NCI-H2081 treated with DMSO at 0.1 percent for 48 hours (cell line): ENCODE measurements at places on chromosomes 16 and 17.

DNA sequence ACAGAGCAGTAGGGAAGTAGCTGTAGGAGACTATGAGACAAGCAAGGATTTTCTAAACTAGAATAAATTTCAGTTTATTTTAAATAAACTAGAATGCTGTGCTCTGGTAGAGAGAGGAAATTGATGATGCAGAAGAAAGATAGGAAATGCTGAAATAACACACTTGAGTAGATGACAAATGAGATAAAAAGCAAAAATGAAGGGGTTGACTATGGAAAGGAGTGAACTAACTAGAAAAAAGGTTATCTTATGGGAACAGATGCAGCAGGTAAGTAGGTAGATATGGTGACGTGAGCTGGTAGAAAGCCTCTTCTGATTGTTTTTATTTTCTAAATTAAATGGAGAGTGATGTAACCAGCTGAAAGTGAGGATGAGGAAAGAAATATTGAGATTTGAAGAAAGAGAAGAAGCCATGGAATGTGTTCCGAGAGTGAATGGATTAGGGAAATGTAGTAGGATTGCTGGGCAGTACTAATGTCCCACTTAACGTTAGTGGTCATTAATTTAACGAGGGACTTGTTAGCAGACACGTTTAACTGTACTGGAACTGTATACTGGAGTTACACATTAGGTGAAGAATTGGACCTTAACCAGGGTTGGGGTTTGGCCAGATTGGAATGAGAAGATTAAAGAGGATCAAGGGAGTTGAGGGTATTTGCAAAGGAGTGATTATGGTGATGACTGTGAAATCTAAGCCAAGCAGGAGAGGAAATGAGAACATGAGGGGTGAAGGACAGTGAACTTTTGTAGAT is 196.5 kb downstream of the TANC2 start:
- no peak for DNase-seq

GRCh38 chr17:19346351-19347255 is 15.9 kb downstream of the B9D1 start:
- no peak for DNase-seq

GRCh38 chr17:56850591-56850990 is 16.6 kb downstream of the DGKE start:
- DNase-seq = no peak

- DNase-seq = no peak
Measured at GRCh38 chr16:13390093-13390985, 488.9 kb downstream of the SHISA9 start.

DNA sequence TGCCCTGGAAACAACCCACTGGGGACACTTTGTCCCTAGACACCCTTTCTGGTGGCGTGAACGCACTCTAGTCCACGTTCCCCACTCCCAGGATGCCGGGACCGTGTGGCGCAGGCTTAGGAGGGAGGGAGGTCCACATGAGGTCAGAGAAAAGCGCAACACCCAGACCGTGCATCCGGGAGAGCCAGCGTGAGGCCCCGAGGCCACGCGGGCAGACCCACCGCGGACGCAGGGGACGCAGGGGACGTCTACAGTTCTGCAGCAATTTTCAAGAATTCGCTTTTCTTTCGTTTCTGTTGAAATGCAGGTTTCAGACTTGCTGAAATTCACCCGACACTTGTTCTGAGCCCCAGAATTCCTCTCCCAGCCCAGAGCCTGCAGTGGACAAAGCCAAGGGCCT is 4.7 kb downstream of the RFNG start:
- no peak for DNase-seq

DNA sequence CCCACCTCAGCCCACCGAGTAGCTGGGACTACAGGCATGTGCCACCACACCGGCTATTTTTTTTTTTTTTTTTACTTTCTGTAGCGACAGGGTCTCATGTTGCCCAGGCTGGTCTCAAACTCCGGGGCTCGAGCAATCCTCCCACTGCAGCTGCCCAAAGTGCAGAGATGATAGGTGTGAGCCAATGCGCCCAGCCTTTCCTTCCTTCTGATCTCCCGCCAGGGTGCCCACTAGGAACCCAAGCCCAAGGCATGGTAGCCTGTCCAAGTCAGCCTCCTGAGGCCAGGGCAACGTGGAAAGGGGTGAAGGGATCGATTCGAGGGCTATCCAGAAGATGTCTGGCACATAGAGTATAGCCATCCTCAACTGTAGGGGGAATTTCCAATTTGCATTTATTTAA is 9.6 kb upstream of the CREBBP start:
- DNase-seq = no peak

DNA sequence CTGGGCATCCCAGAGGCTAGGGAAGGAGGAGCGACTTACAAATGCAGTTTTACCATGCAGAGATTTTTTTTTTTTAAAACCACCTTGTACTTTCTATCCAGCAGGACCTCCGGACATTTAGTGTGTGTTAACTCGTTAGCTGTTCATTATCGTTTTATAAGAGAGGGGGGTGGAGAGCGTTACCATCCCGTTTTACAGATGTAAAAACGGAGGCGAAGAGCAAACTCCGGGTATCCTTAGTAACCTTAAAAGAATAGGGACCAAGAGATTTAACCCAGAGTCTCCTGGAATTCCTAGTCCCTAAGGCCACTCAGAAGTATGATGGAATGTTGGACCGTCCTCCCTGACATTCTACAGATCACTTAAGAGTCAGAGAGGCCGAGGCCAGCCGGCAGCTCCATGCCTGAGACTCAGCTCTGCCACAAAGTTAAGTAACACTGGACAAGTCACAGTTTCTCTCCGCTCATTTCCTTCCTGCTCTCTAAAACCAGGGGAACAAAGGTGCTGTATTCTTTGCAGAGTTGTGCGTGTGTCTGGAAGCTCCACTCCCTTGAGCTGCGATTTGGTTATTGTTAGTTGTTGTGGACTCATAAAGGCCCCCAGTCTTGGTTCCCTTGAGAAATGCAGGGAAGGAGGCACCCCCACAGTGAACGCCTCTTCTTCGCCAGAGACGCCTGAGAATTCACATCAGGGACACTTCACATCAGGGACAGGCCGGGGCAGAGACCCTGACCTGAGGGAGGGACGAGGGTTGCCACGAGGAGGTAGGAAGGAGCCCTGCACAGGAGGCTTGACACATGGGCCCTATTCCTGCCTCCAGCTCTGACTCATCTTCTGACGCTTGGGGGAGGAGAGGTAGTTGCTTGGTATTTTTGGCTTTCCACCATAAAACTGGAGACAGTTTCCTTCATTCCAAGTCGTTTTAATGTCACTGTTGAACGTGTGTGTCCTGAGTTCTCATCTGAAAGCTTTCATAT is 1.2 kb downstream of the DUSP14 start:
- no peak for DNase-seq

GRCh38 chr17:41516830-41517283 is 1.8 kb downstream of the KRT15 start:
- no peak for DNase-seq
